ENCODE measurements at places on chromosomes 11 and 22.
A peak's percentile ranks its signal among the peaks of the same experiment; 100 is the strongest.

GRCh38 chr11:128624269-128625175 lies 37.2 kb upstream of the ETS1 start:
- DNase-seq = no peak

DNA sequence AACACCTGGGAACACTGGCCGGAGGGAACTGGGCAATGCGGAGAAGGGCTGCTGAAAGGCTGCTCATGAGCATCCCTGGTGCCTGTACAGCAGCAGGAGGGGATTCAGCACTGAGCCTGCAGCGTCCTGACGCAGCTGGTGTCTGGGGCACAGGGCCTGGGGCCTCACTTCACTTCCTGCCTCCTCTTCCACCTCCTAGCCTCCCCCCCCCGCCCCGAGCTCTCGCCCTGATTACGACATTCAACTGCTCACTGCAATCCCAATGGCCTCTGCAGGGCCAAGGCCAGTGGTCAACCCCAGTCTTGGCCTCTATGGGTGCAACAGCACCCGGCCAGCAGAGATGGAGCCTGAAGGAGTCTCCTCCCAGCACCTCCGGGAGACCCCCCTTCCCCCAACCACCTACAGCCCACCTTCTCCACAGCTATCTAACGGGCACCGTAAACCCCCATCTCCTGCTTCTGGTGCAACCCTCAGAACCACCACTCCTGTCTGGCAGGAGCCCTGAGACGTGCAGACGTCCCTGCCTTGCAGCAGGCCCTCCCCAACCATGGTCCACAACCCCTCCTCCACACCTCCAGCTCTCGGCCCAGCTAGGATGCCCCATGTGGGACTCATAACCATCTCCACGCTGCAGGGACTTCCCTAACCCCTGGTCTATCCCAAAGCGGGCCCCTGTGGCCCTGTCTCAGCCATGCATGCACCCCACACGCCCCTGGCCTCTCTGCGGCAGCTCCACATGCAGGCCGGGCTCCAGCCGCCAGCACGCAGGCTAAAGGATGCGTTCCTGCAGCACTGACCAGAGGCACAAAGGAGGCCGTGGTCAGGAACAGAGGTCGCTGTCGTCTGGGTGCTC lies 38.2 kb downstream of the BRD1 start:
- DNase-seq = peak; percentile 81

DNA sequence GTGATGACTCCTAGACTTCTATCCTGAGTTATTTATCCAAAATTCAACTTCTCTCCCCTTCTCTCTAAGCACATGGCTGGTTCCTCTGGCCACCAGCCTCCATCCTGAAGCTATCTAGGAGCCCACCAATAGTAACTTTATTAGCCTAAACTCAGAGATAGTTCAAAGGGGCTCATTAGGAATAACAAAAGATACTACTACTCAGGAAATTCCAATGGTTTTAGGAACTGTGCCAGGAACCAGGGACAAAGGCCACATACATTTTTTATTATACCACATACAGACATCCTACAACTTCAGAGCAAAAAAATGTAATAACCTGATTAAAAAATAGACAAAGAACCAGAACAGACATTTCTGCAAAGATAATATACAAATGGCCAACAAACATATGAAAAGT lies 27.9 kb downstream of the SLC25A17 start:
- DNase-seq = no peak

DNA sequence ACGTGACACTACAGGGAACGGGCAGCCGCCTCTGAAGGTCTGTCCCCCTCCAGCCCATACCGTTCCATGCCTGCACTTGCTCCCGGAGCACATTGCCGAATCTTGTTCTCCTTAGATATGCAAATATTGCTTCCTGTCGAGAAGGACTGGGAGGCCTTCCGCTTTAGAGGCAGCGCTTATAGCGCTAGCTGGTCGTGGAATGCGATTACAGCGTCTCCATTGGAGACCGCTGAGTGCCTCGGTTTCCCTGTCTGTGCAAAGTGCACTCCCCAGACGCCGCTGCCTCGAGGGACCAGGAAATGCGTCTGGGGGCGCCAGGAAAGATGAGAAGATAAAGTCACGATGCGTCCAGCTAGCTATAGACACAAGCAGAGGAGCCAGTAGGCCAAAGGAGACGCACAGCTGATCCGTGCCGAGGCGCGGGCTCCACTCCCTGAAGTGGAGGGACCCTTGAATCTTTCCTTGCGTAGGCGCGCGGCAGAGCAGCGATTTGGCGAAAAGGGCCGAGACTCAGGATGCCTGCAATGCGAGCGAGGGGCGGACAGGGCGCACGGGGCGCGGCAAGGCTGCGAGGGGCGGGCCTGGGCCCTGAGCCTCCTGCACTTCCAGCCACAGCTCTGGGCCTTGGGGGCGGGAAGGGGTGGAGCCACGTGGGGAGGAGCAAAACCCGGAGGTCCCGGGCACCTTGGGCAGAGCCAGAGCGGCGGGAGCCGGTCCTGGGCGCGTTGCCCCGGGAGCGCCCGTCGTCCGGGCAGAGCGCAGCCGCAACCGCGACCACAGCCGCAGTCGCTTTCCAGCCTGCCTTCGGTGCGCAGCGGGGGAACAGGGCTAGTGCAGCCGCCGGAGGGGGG lies at the start of gene RASSF10:
Gene RASSF10 (plus strand): TSS at position 692 of the 851 bp plus-strand sequence. CDS start 261 bp downstream, outside the sequence.
- DNase-seq = peak; percentile 31

- DNase-seq = peak; percentile 40
These were observed 10.4 kb downstream of the RCOR2 start for GRCh38 chr11:63906585-63906984.

DNA sequence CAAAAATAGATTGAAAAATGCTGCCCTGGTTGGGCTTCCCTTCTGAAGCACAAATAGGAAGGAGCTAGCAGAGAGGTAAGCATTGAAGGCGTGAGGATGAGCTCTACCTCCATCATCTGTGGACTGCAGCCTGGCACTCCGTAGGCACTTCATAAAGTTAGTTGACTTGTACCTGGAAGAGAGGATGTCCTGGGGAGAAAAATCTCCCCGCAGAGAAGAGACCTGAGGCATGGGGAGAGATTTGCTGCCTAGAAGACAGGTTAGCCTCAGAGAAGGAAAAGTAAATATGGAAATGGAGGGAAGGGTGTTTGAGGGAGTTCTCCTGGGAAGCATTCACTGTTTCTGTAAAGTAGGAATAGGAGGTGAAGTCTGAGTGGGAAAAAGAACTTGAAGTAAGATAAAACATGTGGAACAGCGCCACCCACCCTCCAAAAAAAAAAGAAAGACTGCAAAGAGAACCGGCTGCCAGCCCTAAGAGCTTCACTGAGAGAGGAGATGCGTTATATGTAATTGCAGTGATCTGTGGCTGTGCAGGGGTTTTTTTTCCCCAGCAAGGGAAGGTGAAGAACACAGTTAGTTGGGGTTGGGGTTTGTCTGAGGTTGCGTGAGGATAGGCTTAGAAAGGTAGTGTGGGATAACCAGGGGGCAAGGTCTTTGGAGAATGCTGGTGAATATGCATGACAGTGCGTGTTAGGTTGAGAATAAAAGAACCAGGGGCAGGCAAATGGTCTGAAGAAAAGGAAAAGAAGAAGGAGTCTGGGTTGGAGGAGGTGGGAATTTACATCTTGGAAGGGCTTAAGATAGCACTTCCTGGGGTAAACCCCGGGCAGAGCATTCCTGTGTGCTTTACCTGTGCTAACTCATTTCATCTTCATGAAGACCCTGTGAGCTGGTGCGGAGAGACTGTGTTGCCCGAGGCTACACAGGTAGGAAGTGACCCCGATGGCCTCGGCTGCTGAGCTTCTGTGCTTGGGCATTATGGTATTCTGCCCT lies 16.0 kb downstream of the TNRC6B start:
- DNase-seq = no peak

DNA sequence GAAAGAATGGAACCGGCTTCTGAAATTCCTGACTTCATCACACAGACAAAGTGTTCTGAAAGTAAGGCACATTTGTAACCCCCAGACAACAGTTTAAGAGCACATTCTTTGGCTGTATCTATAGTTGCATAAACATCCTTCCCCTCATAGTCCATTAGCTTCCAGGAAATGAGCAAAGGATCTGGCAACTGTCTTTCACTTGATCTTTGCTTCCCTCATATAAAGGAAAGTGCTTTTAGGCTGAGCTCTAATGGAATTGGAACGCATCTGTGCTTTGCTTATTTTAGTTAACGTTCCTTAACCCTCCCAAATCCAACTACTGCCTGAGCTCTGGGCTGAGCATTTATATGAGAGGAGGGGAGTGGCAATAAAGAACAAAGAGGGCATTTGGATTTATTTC lies 76.9 kb upstream of the API5 start:
- no peak for DNase-seq
